Muscle of leg (tissue), 16 donors: ENCODE measurements at places on chromosomes 3 and 15. TPM values are rescaled to one million over a fixed set of nuclear protein-coding genes. Genes with fewer than 3 reads are reported as not detected.

UBXN7 gene
- 14.4 TPM for polyA plus RNA-seq

CLRN1 gene
- polyA plus RNA-seq = 0.92 TPM

SUSD5 gene
- 2.5 TPM for polyA plus RNA-seq

SPTBN5 gene
- 7.9 TPM for polyA plus RNA-seq

DNA sequence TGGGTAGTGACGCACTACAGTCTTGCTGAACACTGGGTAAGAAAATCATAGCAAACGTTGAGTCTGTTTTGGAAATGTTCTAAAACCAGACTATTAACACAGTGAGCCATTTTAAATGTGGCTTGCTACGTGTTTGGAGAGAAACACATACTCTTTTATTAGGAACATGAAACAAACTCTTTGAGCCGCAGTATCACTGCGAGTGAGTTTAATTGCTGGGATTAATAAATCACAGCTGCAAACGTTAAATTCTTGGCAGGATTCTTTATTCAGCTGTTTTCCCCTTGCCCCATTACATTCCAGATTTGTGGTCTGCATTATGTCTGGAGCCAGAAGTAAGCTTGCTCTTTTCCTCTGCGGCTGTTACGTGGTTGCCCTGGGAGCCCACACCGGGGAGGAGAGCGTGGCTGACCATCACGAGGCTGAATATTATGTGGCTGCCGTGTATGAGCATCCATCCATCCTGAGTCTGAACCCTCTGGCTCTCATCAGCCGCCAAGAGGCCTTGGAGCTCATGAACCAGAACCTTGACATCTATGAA is 33.6 kb downstream of the BTD start:
- peak; percentile 87 for DNase-seq
- no peaks in the 10 kb centered on the region for H3K36me3 ChIP-seq
- peaks cover 58% of the 10 kb centered on the region for H3K4me1 ChIP-seq
- H3K27me3 ChIP-seq = no peaks in the 10 kb centered on the region
- H3K27ac ChIP-seq = peak overlapping the region; percentile 90

DNA sequence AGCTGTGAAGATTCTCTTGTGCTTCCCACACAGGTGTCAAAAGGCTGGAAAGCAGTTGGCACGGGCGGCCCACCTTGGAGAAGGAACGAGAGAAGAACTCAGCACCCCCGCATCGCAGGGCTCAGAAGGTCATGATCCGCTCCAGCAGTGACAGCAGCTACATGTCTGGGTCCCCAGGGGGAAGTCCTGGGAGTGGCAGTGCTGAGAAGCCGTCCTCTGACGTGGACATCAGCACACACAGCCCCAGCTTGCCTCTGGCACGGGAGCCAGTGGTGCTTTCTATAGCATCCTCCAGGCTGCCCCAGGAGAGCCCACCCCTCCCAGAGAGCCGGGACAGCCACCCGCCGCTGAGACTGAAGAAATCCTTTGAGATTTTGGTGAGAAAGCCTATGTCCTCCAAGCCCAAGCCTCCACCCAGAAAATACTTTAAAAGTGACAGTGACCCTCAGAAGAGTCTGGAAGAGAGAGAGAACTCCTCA is 31.4 kb downstream of the STARD5 start:
- H3K27me3 ChIP-seq = peaks cover 2% of the 10 kb centered on the region
- peak; percentile 22 for DNase-seq
- H3K27ac ChIP-seq = no peak overlapping the region
- no peak overlapping the region for H3K4me3 ChIP-seq
- H3K36me3 ChIP-seq = no peaks in the 10 kb centered on the region

GRCh38 chr15:42270996-42271395 is 2.0 kb upstream of the GANC start:
- no peak overlapping the region for H3K27ac ChIP-seq
- H3K36me3 ChIP-seq = peaks cover 3% of the 10 kb centered on the region
- no peak for DNase-seq
- no peaks in the 10 kb centered on the region for H3K27me3 ChIP-seq
- peaks cover 13% of the 10 kb centered on the region for H3K4me1 ChIP-seq
- no peak overlapping the region for H3K4me3 ChIP-seq

DNA sequence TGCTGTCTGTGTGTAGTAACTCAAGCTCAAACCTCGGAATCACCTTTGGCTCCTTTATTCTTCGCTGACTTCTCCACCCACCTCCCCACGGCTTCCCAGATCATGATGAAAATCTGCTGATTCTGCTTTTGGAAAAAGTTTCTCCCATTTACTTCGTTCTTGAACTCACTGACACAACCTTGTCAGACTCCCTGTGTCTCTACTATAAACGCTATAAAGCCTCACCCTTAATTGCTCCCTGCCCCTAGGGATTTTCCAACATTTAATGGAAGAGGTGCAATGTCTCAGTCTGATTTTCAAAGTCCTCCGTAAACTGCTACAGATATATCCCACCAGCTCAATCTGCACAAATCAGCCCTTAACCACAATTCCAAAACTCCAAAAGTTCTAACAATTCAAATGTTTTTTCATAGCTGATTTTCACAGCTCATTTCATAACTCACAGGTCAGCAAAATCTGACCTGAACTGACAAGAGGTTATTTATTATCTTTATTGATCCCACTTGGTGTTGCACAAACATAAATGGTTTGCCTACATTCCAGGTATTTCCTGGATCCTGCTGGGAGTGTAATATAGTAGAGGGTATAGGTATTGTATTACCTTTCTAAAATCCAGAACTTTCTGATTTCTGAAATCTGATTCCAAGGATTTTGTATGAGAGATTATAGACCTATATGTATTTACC is 129.4 kb downstream of the PLD1 start:
- peaks cover 17% of the 10 kb centered on the region for H3K36me3 ChIP-seq
- no peak for DNase-seq
- no peak overlapping the region for H3K4me3 ChIP-seq
- no peak overlapping the region for H3K27ac ChIP-seq
- no peaks in the 10 kb centered on the region for H3K4me1 ChIP-seq

DNA sequence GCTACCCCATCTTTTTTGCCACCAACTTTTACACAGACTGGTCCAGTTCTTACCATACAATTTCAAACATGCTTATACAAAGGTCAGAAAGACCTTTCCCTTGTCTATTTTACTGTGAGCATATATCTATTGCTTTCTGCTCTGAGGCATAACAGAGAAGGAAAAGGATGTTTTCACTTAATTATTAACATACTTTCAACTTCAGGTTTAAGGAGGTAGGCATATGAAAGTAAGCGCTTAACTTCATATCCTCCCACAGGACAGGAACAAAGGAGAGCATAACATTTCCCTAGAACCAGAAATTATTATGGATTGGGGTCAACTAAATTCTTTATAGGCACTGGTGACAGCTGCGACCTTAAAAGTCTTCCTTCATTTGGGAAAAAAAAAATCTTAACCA is 1.1 kb downstream of the MYEF2 start:
- H3K4me1 ChIP-seq = peaks cover 2% of the 10 kb centered on the region
- H3K36me3 ChIP-seq = no peaks in the 10 kb centered on the region
- DNase-seq = no peak
- H3K4me3 ChIP-seq = peak overlapping the region; percentile 43
- no peak overlapping the region for H3K27ac ChIP-seq

DNA sequence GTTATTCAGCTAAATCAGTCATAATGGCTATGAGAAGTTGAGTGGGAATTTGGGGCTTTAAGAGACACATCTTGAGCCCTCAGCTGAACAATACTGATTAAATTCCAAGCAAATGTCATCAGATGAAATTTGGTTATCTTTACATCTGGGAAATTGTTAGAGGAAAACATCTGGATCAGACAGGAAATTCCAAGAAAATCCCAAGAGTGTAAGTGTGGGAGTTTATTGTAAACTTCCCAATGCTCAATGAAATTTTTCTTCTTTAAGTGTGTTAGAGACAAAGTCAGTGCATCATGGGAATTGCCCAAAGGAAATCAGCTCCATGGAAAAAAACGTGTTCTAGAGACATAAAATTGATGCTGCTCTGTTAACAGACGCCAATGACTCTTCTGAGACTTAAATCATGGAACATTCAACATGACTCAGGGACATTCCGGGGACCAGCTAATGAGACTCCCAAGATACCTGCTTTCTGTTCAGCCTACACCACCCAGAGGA is 19.8 kb upstream of the DCLK3 start:
- peak overlapping the region; percentile 36 for H3K27ac ChIP-seq
- peaks cover 8% of the 10 kb centered on the region for H3K4me1 ChIP-seq
- no peaks in the 10 kb centered on the region for H3K27me3 ChIP-seq
- H3K4me3 ChIP-seq = no peak overlapping the region
- no peaks in the 10 kb centered on the region for H3K36me3 ChIP-seq
